ENCODE measurements at places on chromosomes 2 and 18. TPM values are rescaled to one million over a fixed set of nuclear protein-coding genes. Genes with fewer than 3 reads are reported as not detected.

EFHD1 gene
- 6.0 TPM for total RNA-seq

MSH6 gene
- 46.3 TPM for total RNA-seq

TFPI gene
- 45.6 TPM for total RNA-seq

GPBAR1 gene
- 49.3 TPM for total RNA-seq

ADAM23 gene
- 2.4 TPM for total RNA-seq

ANKRD62 gene
- total RNA-seq = not detected

DPP4 gene
- total RNA-seq = 28.1 TPM

DNA sequence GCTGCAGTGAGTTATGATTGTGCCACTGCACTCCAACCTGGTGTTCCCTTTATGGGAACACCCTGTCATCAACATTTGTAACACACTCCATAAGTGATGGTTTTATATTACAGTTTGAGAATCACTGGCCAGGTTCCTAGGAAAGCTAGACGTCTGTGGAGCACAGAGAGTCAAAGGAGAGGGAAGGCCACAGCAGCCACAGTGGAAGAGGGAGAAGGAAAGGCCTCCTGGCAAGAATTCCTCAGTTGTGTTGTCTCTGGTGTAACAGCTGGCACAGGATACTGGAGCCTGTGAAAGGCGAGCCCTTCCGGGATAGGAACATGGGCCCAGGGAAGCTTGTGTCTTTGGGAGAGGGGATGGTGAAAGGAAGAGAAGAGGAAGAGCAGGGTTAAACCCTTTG is 360.5 kb upstream of the PIK3C3 start:
- no peak for DNase-seq

GRCh38 chr2:219245148-219245898 is at the start of the genes GLB1L and STK16:
Gene GLB1L (minus strand): TSS chr2:219245444. CDS start chr2:219243573, 1,871 bp downstream.
Gene STK16 (plus strand): TSS chr2:219245479. CDS start chr2:219246000, 521 bp downstream.
- peak; percentile 96 for DNase-seq

DNA sequence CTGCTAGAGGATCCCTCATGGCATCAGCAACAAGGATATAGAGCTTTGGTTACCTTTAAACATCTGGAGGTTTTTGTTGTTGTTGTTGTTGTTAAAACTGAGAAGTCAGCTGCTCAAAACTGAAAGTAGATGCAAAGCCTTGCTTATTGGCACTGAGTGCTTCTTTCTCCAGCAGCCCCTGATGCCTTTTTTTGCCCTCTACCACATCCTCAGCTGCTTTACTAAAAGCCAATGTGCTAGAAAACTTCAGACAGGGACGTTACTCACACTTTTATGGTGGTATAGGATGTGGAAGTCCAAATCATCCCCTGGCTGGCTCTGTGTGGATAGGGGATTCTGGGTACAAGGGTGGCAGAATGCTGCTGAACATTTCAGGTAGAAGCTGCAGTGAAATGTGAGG is 78.3 kb upstream of the CHST9 start:
- no peak for DNase-seq

DNA sequence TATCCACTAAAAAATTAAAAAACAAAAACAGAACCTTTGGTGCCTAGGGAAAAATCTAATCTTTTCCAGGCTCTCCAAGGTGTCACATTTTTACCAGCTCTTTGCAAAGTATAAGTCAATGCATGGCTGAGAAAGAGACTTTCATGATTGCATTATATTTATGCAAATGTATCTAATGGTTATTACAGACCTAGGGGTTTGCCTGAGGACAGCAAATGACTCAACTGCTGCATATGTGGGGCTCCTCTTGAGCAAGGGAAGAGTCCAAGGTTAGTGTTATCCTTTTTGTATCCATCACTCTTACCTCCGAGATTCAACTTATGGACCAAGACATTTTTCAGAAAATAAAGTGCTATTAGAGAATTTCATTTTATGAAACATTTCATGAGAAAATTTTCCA is 33.9 kb upstream of the RMP24 start:
- no peak for DNase-seq

DNA sequence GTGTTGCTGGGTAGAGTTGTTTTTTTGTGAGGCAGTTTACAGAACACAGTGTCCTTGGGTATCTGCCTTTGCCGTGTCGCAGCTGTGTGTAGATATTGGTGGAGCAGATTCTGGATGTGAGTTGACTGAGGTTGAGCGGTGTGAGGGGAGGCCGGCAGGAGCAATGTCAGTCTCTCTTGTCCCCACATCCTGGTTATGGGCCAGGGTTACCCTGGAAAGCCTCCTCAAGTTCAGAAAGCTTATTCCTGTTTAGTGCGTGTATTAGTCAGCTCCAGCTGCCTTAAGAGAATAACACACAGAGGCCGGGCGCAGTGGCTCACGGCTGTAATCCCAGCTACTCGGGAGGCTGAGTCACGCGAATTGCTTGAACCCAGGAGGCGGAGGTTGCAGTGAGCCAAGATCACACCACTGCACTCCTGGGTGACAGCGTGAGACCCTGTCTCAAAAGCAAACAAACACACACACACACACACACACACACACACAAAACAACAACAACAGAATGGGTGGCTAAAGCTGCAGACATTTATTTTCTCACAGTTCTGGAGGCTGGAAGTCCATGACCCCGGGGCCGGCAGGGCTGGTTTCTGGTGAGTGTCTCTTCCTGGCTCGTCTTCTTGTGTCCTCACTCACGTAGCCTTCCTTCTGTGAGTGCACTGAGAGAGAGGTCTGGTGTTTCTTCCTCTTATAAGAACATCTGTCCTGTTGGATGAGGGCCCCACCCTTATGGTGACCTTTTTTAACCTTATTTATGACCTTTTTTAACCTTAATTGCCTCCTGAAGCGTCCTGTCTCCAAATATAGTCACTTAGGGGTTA is 5.1 kb downstream of the NCK2 start:
- no peak for DNase-seq

GRCh38 chr18:35817604-35818352 is 154.7 kb upstream of the RMP24 start:
- DNase-seq = no peak

DNA sequence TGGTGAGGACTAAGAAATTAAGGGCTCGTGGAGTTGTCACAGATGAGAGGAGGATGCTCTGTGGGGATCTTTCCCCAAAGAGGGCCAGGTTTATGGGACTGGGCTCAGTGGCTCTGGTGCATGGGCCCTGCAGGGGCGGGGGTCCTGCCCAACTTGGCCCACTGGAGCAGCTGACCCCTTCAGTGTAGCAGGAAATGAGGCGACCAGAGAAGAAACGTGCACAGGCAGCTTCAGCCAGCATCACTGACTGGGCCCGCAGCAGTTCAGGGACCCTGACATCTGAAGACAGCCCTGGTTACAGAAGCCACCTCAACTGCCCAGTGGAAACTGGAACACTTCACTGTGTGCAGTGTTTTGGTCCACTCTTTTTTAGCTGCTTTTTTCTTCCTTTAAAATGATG is 72.8 kb downstream of the EMILIN2 start:
- no peak for DNase-seq

- DNase-seq = no peak
Observed at GRCh38 chr18:3150688-3151087, 69.1 kb downstream of the MYOM1 start.

- DNase-seq = no peak
Observed at GRCh38 chr2:134138115-134138514, 115.8 kb upstream of the MGAT5 start.

- no peak for DNase-seq
Observed at GRCh38 chr2:72841462-72842125, 15.8 kb upstream of the EXOC6B start.

- no peak for DNase-seq
Observed at GRCh38 chr18:12376034-12376753, 833 bp downstream of the AFG3L2 start.

- DNase-seq = no peak
Observed at GRCh38 chr18:35497027-35497369, 762 bp downstream of the INO80C start.

DNA sequence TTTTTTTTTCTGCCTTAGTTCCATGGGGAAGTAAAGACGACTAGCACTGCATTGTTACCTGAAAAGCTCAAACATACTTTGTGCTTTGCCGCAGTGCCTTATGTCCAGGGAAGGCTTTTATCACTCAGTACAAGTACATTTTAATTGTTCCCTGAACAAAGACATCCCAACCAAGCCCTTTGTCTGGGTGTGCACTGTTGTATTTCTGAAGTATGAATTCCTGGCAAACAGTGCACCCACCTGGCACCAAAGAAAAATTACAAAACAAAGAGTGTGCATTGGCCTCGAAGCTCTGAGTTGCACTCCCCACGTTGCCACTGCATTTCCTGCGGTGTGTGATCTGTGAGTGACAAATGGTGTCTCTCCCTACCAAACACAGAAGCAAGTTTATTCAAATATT is 858.5 kb upstream of the PIK3C3 start:
- DNase-seq = no peak

Data from mucosa of gallbladder (tissue), 1 donor.